ENCODE measurements at places on chromosomes 4 and X. TPM values are rescaled to one million over a fixed set of nuclear protein-coding genes. Genes with fewer than 3 reads are reported as not detected.

Gene ZFYVE28
- total RNA-seq: 31.1 TPM

Gene TMEM150C
- 8.8 TPM for total RNA-seq

Gene VCX3A
- not detected for total RNA-seq

Gene ESX1
- total RNA-seq: not detected

Gene DNAAF6
- total RNA-seq: not detected
